ENCODE measurements at places on chromosomes 6 and 20.

- no peak for DNase-seq
Observed at GRCh38 chr6:44086931-44087574, 40.2 kb downstream of the MRPL14 start.

GRCh38 chr20:23407781-23408464, 13.4 kb downstream of the NAPB start:
- no peak for DNase-seq

GRCh38 chr6:21846541-21847451, 253.2 kb downstream of the SOX4 start:
- DNase-seq: no peak

DNA sequence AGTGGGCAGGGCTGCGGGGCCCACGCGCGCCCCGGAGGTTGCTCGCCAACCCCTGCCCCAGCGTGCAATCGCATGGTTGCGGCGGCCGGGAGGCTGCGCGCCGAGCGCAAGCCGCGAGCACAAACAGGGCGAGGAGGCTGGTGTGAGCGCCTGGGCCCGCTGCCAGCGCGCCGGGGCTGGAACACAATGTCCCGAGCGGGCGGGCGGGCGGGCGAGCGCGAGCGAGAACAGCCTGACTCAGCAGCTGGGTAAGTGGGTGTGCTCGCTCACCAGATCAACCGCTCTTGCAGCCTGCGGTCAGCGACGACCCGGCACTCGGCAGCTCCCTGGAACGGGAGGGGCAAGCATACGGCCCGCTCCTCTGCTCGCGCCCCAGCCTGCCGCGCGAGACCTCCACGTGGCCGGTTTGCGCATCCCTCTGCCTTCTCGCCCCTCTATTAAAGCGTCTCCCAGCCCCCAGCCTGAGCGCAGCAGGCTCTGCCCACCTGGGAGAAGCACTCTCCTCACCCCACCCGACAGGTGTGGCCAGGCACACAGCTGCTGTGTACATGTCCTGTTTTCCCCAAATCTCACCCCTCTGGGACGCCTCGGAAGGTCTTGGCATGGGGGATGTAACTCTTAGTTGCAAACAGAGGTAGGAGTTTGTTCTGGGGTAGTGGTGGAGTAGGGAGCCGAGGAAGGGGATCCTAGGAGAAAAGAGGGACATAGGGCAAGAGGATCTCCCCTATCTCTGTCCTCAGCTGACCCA, 8.7 kb upstream of the ARMC12 start:
- peak; percentile 95 for DNase-seq

- DNase-seq: no peak
Observed at GRCh38 chr6:112563368-112563767, 216.2 kb downstream of the RFPL4B start.

GRCh38 chr20:46349742-46350056, 41.4 kb upstream of the CDH22 start:
- no peak for DNase-seq

- no peak for DNase-seq
Observed at GRCh38 chr20:45448270-45448669, 21.3 kb upstream of the WFDC2 start.

GRCh38 chr6:117906958-117907600, at the start of gene SLC35F1:
SLC35F1 (plus strand) TSS chr6:117907264.
- no peak for DNase-seq

DNA sequence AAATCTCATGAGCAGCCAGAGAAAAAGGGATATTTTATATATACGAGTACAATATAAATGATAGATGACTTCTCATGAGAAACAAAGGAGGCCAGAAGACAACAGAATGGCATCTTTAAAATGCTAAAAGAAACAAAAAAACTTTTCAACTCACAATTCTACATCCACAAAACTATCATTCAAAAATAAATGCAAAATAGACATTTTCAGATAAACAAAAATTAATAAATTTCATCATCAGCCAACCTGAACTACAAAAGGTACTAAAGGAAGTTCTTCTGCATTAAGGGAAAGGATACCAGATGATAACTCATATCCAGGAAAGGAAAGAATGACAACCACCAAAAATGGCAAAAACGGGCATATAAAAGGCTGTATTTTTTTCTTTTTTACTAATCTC, 27.9 kb upstream of the ANKRD60 start:
- no peak for DNase-seq

- DNase-seq: no peak
Observed at GRCh38 chr20:58722877-58723627, 30.5 kb downstream of the NPEPL1 start.

- no peak for DNase-seq
Observed at GRCh38 chr6:150410906-150411305, 42.1 kb downstream of the IYD start.

GRCh38 chr6:16712255-16712930, 48.9 kb downstream of the ATXN1 start:
- DNase-seq: no peak

- no peak for DNase-seq
Observed at GRCh38 chr6:107665382-107665781, 158.7 kb downstream of the SCML4 start.

- DNase-seq: no peak
Observed at GRCh38 chr20:48594533-48594932, 233.3 kb downstream of the PREX1 start.

DNA sequence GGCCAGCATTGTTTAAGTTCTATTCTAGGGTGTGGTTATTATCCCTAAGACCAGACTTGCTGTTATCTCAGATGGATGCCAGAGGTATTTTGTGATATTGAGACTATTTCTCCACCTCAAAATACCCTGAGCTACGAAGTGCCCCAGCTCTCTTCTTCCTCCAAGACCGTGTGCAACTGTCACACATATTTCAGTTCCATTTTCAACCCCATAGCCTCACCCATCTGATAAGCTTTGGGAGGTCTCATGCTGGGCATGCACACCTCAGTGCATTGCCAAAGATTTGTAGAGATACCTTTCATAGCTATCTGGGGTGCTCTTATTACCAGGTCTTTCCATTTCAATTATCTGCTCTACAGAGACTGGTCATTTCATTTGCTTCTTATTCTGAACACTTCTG, 815.8 kb upstream of the EYS start:
- no peak for DNase-seq

GRCh38 chr6:76004202-76004601, 68.3 kb downstream of the IMPG1 start:
- no peak for DNase-seq

DNA sequence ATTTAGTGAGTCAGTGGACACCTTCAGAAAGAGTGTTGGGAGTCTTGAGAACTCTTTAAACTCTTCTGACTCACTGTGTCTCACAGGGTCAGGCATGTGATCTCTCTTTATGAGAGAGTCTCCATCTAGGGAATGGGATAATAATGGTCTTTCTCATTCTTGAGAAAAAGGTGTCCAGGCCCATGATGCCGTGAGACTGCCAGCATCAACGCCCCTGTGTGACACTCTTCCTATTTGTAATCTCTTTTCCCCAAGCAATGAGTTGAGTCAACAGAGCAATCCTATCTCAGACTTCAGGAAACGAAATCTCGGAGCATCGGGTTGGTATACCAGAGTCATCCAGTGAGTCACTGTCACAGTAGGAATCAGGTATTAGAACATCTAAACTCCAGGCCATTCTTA, 82.3 kb upstream of the BMP2 start:
- no peak for DNase-seq

- no peak for DNase-seq
Observed at GRCh38 chr6:12022953-12023388, 10.9 kb downstream of the HIVEP1 start.

GRCh38 chr6:11097476-11097875, 3.8 kb downstream of the SMIM13 start:
- DNase-seq: no peak

DNA sequence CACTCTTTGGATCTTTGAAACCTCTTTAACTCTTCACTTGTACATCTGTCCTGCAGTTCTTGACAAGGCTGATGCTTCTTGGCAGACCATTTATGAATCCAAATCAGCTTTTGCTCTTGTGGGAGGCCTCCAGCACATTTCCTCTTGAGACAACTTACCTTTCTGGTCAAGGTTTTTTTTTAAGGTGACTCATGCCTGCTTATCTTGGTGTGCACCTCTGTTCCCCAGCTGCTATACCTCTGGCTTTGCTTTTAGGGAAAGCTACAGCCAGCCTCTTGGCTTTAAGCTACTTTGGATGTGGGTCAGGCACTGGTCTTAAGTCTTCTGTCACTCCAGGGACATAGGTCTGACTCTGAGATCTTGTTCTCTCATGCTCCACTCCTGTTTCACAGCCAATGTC, 106.5 kb downstream of the PHF3 start:
- DNase-seq: no peak

DNA sequence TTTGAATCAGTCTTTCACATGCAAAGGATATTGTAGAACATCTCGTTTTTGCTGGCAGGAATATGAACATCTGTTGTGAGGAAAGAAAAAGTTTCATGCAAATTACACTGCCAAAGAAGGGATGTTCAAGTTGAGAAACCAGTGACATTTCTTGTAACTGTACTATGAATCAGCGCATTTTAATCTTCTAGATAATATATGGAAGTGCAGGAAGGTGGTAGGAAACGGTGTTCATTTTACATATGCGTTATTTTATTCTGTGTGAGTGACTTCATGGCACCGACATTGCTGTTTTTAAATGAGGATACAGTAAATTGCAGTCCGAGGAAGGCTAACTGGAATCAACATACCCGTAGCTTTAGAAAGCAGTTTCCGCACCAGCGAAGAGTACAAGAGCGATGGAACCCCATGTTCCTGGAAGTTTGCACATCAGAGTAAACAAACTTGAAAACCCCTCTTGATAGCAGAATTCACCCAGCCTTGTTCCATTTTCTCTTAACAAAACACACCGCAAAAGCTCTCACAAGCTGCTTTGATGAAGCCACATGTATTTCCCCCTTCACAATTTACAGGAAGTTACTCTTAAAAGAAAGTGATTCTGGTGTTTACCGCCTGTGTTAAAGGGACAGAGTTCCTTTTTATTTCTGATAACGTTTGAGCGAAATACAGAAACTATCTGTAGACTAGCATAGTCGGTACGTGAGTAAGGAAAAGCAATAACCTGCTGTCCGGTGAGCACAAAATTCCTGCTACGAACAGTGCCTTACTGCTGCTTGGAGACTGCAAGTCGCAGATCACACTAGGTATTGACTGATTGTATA, 11.5 kb downstream of the PRDM1 start:
- peak; percentile 92 for DNase-seq

- no peak for DNase-seq
Observed at GRCh38 chr6:157995458-157995857, 13.8 kb downstream of the SYNJ2 start.

DNA sequence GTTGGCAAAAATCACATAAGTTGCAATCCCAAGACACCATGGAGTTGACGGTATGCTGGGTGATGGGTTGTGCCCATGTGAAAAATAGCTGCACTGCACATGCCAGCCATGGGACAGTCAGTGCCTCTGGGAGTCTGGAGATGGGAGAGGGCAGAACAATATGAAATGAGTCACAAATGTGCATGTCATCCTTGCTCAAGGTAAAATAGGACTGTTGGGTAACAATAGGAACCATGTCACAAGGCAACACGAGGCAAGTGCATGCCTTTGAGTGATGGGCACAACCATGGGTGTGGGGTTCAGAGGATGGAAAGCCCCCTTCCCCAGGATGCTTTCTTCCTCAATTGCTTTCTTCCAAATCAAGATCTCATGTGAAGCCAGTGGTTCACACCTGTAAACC, 70.5 kb upstream of the PIM1 start:
- no peak for DNase-seq

DNA sequence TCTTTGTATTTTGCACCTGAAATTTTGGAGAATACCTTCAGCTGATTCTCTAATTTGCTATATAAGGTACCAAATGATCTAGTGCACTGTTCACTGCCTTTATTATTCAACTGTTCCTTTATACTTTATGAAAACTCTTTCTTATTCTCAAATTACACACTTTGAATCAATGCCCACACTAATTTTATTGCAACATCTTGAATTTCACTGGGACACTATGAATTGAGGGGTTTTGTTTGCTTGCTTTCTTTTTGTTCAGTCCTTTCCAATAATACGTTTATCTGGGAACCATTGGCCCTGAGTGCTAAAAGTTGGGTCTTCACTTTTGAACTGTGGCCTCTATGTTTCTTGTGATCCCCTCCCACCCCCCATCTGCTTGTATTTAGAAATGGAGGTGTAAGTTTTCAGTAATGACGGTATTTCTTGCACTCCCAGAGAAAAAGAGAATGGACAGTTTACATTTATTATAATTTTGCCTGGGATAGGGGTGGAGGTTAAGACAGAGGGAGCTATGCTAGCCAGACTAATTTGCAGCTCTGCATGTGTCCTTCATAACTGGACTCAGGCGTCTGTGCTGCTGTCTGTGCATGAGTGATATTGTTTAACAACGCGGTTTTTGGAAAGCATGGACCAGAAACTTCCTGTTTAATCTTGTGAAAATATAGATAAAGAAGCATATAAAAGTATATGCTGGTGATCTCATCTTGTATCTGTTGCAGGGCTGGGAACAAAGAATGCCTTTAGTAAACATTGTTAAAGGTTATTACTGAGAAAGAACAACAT, 98.1 kb downstream of the DNAH8 start:
- DNase-seq: no peak

- DNase-seq: no peak
Observed at GRCh38 chr6:14642842-14643241, 525.3 kb downstream of the CD83 start.

DNA sequence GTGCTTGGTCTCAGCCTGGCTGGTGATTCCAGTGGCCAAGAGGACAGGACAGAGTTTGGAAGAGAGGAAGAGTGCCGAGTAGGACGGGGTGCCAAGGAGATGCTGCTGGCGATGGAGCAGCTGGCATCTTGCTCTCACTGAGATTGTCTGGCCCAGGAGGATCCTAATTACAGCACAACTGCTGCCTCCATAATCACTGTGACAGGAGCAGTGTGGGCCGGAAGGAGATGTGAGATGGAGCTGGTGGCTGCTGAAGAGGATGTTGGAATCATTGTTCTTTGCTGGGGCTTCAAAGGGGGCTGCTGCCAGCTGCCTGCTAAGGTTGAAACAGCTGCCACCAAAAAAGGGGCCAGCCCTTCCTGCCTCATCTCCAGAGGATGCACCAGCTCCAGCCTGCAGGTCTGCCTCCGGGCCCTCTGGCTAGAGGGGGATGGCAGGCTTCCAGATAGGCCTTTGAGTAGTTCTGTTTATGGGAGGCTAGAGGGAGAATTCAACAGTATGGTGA, 214.4 kb downstream of the RNF144B start:
- DNase-seq: no peak
